ENCODE measurements at places on chromosomes 6 and 20. TPM values are rescaled to one million over a fixed set of nuclear protein-coding genes. Genes with fewer than 3 reads are reported as not detected.

The DZANK1 gene
- 2.7 TPM for total RNA-seq

The DUSP15 gene
- total RNA-seq = 1.7 TPM

The RBPJL gene
- not detected for total RNA-seq

The BTBD3 gene
- total RNA-seq = 40.1 TPM

The RFX6 gene
- total RNA-seq = 1.6 TPM

The NDUFAF5 gene
- 41.5 TPM for total RNA-seq

The UBE2C gene
- total RNA-seq = 8.7 TPM

The RIMS4 gene
- 0.51 TPM for total RNA-seq

The LGSN gene
- 0.05 TPM for total RNA-seq

The COX7A2 gene
- total RNA-seq = 721 TPM

The RNF39 gene
- not detected for total RNA-seq

The TBP gene
- 13.4 TPM for total RNA-seq

The MATN4 gene
- not detected for total RNA-seq

The CYP39A1 gene
- total RNA-seq = 4.5 TPM

The HSPA1L gene
- 1.3 TPM for total RNA-seq

The UNC93A gene
- total RNA-seq = not detected

The PRKN gene
- 10.2 TPM for total RNA-seq

The SEL1L2 gene
- not detected for total RNA-seq

The C20orf144 gene
- 0.24 TPM for total RNA-seq

The ZSCAN9 gene
- total RNA-seq = 14.9 TPM
